ENCODE measurements at places on chromosomes 5 and 9.

- DNase-seq = no peak
Measured at GRCh38 chr5:2537378-2538145, 213.9 kb downstream of the IRX2 start.

DNA sequence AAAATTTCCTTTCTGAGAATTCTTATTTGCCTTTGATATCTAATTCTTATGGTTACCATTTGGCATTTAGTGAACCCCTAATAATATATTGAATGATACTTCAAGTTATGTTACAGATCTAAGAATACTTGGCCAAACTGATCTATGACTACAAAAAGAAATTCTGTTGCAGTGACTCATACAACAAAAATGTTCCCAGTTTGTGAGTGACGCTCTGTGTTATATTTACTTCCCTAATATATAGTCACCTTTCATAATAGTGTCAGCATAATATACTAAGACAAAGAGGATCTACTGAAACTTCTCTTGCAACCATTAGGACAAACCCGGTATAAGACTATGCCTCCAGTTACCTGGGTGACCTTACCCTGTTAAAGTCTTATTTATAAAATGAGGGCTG, 216.9 kb upstream of the TLX3 start:
- no peak for DNase-seq

DNA sequence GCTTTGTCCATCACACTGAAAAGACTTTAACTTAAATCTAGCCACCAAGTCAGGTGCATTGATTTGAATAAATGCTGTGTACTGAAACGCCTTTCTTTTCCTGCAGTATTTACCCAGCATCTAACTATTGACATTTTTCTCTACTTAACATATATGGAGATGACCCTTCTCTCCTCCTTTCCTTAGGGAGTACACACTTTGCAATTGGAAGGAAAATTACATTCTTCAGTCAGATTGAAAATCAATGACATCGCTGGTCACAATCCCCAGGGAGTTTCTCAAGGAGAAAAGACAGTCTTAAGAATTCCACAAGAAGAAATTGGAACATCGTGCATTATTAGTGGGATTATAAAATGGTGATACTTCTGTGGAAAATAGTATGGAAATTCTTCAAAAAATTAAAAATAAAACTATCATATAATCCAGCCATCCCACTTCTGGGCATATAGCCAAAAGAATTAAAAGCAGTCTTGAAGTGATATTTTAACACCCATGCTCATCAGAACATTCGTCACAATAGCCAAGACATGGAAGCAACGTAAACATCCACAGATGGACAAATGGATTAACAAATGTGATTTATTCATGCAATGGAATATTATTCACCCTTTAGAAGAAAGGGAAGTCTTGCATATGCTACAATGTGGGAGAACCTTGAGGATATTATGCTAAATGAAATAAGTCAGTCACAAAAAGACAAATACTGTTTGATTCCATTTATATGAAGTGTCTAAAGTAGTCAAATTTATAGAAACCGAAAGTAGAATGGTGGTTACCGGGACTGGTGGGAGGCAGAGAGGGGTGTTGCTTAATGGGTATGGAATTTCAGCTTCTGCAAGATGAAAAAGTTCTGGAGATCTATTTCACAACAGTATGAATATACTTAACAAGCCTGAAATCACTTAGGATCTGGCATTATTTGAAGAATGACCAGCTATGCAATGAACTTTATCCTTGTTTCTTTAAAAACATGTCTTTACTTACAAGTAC, 14.3 kb upstream of the FREM1 start:
- DNase-seq = no peak

DNA sequence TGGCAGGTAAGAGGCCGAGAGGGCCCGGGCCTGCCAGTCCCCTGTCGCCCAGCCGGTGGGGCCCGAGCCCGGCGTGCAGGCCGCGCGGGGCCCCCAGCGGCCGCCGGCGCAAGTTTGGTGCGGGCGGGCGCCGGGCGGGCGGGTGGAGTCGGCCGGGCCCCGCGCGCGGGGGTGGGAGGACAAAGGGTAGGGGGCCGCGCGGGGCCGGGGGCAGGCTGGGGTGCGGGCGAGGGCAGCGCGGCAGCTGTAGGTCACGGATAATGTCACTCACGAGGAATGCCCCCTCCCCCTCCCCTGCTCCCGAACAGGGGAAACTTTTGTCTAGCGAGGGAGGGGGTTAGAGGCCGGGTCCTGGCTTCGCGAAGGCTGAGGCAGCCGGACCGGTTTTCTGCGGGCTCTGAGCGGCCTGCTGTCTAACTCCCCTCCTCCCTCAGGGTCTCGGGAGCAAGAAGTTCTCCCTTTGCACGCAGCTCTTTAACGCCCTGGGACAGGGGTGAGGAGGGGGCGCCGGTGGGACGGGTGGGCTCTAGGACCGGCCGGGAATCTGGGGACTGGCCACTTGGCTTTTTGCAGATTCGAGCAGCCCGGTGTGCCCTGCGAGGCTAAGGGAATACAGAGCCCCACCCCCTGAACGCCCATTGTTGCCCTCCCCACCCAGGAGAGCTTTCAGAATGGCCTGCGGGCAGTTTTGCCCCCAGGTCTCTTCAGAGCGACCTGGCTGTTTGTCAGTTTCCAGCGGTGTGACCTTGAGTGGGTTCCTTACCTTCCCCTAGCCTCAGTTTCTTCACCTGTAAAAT, 21.3 kb upstream of the NDST1 start:
- DNase-seq = peak; percentile 80

DNA sequence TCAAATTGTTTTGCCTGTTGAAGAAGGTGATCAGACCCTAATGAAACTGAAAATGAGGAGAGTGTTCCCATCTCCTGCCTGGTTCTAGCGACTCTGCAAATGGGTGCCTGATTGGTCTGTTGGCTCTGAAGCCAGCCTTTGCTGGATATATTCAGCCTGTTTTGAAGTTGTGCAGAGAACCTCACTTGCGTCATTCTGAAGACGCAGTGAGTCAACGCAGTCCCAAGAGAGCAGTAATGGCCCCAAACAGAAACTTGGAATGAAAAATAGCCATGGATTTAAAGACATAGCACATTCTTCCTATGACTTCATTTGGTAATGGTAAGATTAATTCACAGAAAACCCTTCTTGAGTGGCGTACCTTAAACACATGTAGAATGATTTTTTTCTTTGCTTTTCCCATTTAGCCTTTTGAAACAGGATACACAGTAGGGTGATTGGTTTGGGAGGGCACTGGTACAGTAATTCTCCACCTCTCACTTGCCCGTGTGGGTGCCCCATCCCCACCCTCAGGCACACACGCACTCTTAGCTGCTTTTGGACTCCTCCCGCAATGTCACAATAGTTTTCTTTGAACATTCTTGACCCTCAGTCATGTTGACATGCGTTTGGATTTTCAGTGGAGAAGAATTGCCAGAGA, 54.1 kb upstream of the ABL1 start:
- peak; percentile 92 for DNase-seq

DNA sequence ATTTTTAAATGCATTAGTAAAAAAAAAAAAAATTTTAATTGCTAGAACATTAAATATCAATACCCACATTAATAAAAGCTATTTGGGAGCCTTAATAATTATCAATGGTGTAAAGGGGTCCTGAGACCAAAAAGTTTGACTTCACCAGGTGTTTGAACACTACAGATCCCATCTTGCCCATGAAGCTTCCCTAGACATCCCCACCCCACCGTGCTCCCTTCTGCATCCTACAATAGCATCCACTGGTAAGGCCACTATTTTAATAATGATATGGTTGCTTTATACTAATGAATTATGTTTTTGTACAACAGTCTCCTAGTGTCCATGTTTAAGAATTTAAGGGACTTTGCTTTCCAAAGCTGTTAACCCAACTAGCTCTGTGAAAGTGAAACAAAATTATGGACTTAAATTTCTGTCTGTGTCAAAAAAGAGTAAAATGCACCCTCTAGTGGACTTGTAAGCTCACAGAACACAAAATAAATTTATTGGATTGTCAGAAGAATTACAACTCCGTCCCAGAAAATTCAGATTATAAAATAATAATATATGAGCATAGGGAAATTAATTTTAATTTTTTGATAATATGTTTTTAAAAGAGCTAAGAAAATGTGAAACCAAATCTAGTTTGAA, 76.0 kb downstream of the ARL15 start:
- no peak for DNase-seq

DNA sequence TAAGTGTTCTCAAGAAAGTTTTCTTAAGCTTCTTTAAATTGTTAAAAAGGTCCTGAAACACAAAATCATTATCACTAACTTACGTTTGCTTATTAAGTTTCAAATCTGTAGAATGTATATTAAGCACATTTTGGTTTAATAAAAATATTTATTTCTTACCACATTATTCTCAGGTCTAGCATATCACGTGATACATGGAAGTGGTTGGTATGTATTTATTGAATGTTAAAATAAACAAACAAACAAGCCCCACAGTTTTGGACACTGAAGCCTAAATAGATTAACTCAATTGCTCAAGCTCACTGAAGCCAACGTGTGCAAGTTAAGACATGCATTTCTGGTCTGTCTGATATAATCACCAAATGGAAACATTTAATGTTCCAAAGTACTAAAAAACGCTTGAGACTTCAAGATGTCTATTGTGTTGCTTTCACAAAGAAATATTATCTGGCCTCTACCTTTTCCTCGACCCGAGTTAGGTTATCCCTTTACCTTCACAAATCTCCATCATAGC, 1136.9 kb downstream of the TAF11L14 start:
- DNase-seq = no peak

Data from ascending aorta (tissue), 2 donors.